Activated CD8-positive, alpha-beta memory T cell treated with anti-CD3 and anti-CD28 coated beads for 1 hour (primary cell): ENCODE measurements at places on chromosomes 16 and 17.

DNA sequence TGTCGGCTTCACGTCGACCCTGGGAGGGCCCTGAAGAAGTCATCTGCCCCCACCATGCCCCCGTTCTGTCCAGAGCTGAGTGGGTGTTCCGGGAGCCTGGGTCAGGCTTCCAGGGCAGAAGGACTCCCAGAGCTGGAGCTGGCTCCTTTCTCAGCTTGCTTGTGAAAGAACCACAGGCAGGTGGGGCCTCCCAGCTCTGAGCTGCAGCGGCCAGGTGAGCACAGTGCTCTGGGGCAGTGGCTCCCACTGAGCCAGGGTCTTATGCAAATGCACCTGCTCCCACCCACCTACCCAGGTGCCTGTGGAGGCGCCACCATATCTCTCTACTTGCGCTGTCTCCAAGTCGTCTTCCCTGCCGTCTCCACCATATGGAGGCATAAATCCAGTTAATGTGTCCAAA lies 140.0 kb upstream of the RPL38 start:
- DNase-seq = no peak

DNA sequence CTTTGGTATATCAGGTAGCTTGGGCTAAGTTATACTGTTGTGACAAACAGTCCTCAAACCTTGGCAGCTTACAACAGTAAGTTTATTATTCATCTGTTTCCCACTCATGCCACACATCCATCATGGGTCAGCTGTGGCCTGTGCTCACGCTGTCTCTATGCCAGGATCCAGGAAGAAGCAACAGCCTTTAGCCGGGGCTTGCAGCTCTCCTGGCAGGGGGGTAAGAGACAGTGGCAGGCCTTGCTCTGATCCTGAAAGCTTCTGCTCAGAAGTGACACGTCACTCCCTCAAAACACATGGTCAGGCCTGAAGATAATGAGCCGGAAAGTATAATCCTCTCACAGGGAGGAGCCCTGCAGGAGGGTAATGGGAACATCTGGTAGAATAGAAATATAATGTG lies 377.6 kb downstream of the CPPED1 start:
- no peak for DNase-seq

GRCh38 chr17:39400547-39401411 lies 647 bp downstream of the FBXL20 start:
- DNase-seq = no peak

DNA sequence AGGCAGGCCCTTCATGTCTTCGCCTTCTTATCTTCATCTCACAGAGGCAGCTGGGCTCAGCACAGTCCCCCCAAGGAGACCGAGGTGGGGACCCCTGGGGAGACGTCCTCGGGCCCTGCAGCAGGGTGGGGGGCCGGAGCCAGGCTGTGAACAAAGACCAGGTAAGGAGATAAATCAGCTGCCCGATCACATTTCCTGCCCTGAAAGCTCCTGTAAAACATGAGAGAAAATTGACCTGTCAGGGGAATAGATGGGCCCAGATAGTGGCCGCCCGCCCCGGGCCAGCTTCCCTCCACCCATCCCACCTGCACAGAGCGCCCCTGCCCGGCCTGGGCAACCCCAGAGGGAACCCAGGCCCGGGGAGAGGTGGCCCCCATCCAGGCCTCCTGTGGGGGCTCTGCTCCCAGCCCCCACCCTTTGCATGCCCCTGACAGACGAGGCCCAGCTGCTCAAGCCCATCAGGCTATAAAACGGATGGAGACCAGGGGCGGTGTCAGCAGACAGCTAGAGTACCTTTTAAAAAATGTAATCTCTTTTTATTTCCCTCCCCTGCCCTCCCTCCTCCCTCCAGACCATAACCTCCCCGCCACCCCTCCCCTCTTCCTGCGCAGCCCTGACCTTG lies 18.8 kb upstream of the SLC38A10 start:
- no peak for DNase-seq

DNA sequence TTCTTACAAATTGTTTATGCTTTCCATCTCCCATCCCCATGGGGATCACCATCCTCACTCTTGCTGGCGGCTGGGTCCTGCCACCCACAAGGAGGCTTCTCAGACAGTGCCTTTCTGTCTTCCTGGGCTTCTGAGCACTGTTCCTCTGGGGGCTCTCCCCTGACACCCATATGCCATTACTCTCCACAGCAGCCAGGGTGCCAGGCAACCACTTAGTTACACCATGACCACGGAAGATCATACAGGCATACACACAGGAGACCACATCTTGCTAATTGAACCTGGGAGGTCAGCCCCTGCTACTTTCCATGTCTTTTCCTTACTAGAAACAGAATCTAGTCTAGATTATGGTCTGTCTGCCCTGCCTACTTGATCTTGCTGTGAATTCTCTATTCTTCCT lies 27.7 kb upstream of the HS3ST2 start:
- no peak for DNase-seq

DNA sequence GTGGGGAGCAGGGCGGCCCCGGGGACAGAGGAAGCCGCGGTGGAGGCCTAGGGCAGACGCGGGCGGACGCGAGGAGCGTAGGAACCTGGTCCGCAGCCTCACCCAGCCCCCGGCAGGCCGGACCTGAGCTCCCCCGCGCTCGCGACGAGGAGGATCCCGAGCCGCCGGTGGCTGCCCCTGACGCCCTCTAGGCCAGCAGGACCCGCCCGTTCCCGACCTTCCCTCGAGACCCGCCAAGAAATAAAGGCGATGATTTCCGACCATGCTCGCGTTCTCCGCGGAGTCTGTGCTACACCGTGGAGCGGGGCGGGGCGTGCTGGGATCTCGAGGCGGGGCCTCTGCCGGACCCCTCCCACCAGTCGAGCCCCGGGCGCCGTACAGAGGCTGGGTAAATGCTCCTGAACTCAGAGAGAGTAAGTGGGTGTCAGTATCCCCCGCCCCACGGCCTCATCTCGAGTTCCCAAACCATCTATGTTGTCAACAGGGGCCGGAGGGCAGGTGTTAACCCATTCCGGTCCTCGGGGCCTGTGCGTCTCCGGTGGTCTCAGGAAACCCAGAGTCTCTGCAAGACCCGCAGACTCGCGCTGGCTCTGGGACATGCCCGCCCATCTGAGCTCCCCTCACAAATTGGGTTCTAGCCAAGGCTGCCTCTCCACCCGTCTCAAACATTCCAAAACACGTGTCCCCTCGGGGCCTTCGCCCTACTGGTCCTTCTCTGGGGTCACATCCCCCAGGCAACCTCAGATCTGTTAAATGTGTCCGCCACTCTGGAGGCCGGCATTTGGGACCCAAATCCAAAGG lies 13.7 kb downstream of the SYCE1L start:
- DNase-seq = peak; percentile 64

GRCh38 chr16:48123104-48123788 lies 32.5 kb downstream of the ABCC12 start:
- no peak for DNase-seq

- DNase-seq = peak; percentile 54
These were observed at the start of gene TIMP2 for GRCh38 chr17:78925234-78925633. TSS of gene TIMP2 (minus strand) at chr17:78925387. CDS start at chr17:78925088, 299 bp downstream.

GRCh38 chr17:74009056-74009625 lies 194.3 kb upstream of the RPL38 start:
- no peak for DNase-seq

DNA sequence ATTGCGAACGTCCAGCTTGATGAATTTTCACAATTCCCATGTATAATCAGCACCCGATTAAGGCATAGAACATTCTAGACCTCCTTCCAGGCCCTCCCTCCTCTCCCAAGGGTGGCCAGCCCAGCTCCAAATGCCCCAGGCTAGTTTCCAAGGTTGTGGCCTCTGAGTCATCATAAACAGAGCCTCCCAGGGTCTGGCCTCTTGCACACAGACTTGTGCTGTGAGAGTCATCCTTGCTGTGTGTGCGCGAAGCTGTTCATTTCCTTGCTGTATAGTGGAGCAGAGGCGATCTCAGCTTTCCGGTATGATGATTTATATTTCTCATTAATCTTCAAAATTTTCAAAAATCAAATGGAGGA lies 20.5 kb upstream of the JPH3 start:
- DNase-seq = no peak

DNA sequence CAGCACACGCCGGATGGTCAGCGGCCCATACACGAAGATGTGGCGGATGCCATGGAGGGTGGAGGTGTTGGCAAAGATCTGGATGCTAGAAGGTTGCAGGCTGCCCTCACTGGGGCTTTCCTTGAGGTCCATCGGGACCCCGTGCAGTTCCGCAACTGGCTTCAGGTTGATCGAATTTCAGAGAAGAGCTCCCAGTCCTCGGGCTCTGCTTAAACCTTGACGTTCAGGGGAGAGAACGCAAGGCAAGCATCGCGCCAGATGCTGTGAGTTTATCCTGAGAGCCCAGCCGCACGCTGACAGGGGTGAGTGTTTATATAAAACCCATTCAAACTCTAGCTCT lies 98.7 kb upstream of the CCL2 start:
- DNase-seq = no peak

DNA sequence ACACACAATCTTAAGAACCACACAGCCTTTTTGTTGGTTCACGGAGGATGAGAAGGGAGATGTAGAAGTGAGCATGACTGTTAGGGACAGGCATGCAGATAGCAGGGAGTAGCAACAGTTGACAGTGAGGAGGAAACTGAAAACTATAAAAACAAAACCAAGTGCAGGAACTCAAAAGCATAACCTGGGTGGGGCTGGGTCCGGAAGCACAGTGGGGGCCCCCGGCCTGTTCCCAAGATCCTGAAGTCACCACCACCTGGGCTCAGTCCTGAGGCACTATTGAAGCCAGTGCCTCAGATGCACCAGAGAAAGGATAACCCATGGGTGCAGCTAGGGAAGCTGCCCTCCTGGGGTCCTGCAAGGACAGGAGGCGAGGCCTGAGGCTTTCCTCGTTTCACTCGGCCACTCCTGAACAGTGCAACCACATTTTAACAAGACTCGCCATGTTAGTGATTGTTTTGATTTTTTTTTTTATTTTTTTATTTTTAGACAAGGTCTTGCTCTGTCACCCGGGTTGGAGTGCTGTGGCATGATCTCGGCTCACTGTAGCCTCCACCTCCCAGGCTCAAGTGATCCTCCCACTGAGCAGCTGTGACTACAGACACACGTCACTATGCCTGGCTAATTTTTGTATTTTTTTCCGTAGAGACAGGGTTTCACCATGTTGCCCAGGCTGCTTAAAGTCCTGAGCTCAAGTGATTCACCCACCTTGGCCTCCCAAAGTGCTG lies 27.7 kb upstream of the CBX4 start:
- DNase-seq = no peak
